NCI-H1092 (cell line): ENCODE measurements at places on chromosomes 5 and 9.

DNA sequence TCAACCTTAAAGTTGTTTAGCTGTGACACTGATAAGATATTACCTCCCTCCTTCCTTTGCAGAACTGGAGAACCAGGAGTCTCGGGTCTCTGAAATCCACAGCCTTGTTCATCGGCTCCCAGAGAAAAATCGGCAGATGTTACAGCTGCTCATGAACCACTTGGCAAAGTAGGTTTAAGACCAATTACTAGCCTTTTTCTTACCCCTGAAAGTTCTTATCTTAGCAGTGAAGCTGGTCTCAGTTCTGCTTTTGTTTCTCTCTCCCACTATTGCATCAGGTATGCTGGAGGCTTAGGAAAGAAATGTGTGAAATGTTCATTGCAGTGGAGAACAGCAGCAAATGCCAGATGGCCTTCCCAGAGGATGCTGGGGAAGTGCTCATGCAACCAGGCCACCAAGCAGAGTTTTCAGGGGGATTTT is 287.4 kb downstream of the ARHGAP26 start:
- DNase-seq: no peak

- no peak for DNase-seq
Measured at GRCh38 chr5:143882520-143882919, 70.6 kb downstream of the HMHB1 start.

GRCh38 chr5:179166886-179167841 is 107.0 kb downstream of the ZNF354C start:
- peak; percentile 4 for DNase-seq

GRCh38 chr9:77839459-77840140 is 191.5 kb upstream of the GNA14 start:
- DNase-seq: no peak

DNA sequence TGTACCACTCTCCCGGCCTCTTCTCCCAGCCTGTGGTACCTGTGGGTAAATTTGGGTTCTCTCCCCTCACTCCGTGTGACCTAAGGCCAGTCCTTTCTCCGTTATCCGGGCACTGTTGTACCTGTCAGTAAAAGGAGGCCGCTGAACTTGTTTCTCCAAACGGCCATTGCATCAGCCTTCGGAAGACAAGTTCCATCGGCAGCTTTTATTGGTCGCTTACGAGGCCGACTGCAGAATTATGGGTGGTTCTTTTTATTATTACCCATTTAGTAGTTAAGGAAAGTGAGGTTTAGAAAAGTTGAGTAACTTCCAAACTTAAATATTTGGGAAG is 558 bp downstream of the GRPEL2 start:
- no peak for DNase-seq

- DNase-seq: no peak
Measured at GRCh38 chr9:80592413-80592812, 1020.6 kb downstream of the TLE4 start.

- no peak for DNase-seq
Measured at GRCh38 chr5:67942421-67942820, 273.1 kb upstream of the PIK3R1 start.

DNA sequence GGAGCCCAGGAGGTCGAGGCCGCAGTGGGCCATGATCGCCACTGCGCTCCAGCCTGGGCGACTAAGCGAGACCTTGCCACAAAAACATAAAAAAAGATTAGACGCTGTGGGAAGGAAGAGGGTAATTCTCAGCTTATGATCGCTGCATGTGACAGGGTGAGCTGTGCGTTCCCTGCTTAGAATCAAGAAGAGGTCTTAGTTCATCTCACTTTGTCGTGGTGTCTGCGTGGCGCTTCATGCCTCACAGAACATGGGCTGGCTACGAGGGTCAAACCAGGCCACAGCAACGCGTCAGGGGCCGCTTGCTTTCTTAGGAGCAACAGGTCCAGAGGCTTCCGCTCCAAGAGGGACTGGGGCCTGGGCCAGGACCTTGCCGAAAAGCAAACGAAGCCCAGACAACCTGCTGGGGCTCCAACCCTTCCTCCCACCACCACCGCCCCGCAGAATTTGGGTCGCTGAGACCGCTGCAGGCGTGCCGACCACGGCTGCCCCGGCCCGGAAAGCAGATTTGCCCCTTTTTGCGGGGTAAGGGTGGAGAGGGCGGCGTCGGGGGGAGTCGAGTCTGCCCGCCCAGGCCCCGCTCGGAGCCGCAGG is 10.0 kb upstream of the GRIN1 start:
- DNase-seq: no peak

- no peak for DNase-seq
Measured at GRCh38 chr5:73759771-73760170, 133.8 kb downstream of the ARHGEF28 start.

- DNase-seq: no peak
Measured at GRCh38 chr9:93060746-93061259, 2.3 kb downstream of the SUSD3 start.

- no peak for DNase-seq
Measured at GRCh38 chr5:176355400-176356178, 6.0 kb downstream of the KIAA1191 start.

DNA sequence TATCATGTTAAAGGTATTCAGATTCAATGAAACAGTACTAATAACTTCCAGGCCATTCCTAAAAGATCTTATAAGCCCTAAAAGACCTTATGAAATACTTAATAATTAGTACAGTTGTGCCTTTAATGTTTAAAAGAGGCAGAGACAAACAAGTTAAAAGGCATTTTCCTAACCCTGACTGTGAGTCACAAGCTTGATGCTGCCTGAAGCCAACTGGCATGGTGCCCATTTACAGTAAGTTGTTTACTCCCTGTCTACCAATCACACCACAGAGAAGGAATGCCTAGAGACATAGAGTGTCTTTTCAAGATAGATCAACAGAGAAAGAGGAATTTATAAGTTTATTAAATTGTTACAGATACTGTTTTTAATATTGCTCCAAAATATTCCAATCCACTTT is 47.8 kb downstream of the NR3C1 start:
- no peak for DNase-seq

GRCh38 chr9:134940236-134941208 is 22.8 kb upstream of the FCN1 start:
- DNase-seq: no peak

GRCh38 chr5:73445665-73446630 is 2.6 kb downstream of the FOXD1 start:
- no peak for DNase-seq

GRCh38 chr5:77214151-77214550 is 3.7 kb downstream of the PDE8B start:
- no peak for DNase-seq

DNA sequence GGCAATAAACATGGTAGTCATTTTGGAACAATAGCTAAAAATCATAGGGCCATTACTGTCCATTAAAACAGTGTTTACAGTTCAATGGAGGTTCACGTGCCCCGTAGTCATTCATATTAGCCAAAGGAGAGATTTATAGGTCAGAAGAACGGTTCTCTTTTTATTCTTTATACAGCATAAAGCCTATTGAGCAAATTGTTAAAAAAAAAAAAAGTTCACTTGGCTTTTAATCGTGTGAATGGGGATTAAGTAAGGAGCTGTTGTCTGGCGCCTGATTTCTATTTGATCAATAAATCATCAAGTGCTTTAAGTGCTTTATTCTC is 69.1 kb upstream of the TBCA start:
- DNase-seq: no peak

- no peak for DNase-seq
Measured at GRCh38 chr9:131426545-131426944, 32.7 kb downstream of the PRRC2B start.

DNA sequence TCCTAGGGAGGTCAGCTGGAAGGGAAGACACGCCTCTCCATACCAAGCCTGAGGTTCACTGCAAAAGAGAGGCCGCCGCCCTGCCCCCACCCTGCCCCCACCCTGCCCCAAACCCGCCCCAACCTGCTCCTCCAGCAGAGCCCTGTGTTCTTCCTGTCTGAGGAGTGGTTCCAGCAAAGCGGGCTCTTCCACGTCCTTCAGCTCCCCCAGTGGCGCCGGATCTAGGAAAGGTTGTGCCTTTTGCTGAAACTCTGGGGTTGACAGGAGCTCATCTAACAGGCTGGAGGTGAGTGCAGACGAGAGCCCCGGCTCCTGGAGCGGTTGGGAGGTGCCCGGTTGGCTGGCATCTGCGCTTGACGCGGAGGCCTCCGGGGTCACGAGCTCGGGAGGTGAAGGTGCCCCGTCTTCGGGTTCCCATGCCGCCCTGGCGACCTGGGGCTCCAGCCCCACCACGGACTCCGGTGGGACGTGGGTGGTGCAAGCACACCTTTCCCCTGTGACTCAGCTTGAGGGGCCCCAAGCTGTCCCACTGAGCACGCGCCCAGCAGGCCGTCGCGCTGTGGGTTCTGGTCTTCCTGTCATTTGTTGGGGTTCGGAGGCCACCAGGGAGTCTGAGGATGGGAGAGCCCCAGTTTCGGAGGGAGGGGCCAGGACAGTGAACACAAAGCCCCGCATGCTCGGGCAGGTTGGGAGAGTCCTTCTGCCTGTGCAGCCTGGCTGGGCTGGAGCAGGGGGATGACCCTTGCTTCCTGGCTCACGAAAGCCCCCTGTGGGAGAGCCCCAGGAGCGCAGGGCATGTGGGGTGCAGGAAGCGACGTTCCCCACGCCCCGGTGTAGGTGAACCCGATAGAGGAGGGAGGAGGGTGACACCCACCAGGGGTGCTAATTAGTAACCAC is 1467.1 kb downstream of the FOXD4L5 start:
- no peak for DNase-seq

GRCh38 chr9:120919843-120920805 is 6.5 kb downstream of the TRAF1 start:
- no peak for DNase-seq

DNA sequence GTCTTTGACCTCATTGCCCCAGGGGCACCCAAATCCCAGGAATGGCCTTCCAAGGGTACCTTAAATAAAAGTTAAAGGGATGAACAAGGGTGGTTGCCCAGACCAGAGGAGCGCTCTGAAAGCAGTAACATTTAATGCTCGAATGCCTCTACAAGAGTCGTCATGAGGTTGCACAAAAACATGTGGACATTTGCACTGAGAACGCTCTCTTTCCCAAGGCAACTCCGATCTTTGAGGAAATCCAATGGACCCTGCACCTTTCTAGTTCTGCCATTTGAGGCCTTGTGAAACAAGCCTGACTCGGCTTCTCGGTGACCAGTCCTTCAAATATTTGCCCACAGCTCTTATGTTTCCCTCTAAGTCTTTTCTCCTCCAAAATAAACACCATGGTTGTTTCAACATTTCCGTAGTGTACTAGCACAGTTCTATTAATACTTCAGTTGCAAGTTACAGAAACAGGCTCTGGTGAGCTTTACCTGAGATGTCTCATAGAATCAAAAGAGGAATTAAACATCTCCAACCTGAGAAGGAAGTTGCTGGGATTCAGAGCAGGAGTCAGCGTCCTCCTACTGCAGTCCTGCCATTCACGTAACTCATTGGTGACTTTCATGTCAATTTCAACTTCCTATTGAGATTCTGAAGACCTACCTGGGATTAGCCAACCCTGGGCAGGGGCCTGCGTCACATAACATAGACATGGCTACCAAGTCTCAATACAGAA is 168.8 kb upstream of the RAI14 start:
- DNase-seq: no peak

GRCh38 chr5:6634306-6634705 is 1.1 kb downstream of the SRD5A1 start:
- DNase-seq: no peak

DNA sequence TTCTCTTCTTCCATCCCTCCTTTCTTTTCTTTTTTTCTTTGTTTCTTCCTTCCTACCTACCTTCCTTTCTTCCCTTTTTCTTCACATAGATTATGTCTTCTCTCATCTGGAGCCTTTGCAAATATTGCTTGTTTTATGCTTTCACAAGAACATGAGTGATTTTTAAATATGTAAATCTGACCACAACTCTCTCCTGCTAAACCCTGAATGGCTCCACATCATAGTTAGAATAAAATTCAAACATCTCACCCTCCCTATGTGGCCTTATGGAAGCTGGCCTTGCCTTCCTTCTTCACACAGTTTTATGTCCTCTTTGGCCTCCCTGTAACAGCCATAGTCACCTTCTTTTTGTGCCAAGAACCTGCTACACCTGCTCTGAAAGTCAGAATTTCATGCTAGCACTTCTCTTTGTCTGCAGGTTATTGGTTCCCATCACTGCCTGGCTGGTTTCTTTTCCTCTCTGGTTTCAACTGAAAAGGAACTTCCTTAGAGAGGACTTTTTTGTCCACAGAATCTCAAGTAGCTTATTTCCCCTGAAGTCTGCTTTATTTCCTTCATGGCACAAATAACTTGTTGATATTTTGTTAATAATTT is 114.3 kb upstream of the TNC start:
- DNase-seq: no peak

DNA sequence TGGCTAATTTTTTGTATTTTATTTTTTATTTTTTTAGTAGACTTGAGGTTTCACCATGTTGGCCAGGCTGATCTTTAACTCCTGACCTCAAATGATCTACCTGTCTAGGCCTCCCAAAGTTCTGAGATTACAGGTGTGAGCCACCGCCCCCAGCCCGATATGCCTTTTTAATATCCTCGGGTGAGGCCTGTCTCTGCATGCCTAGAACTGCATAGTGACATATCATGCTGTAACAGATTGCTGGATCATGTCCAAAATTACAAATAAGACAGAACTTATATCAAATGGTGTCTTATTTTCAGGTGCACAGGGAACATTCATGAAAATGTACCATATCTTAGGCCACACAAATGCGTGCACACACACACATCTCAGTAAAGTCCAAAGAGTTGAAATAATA is 39.1 kb upstream of the PJA2 start:
- DNase-seq: no peak

GRCh38 chr5:54243483-54244080 is 66.8 kb downstream of the ARL15 start:
- peak; percentile 7 for DNase-seq

GRCh38 chr5:97854871-97855762 is 672.1 kb upstream of the RIOK2 start:
- DNase-seq: no peak

DNA sequence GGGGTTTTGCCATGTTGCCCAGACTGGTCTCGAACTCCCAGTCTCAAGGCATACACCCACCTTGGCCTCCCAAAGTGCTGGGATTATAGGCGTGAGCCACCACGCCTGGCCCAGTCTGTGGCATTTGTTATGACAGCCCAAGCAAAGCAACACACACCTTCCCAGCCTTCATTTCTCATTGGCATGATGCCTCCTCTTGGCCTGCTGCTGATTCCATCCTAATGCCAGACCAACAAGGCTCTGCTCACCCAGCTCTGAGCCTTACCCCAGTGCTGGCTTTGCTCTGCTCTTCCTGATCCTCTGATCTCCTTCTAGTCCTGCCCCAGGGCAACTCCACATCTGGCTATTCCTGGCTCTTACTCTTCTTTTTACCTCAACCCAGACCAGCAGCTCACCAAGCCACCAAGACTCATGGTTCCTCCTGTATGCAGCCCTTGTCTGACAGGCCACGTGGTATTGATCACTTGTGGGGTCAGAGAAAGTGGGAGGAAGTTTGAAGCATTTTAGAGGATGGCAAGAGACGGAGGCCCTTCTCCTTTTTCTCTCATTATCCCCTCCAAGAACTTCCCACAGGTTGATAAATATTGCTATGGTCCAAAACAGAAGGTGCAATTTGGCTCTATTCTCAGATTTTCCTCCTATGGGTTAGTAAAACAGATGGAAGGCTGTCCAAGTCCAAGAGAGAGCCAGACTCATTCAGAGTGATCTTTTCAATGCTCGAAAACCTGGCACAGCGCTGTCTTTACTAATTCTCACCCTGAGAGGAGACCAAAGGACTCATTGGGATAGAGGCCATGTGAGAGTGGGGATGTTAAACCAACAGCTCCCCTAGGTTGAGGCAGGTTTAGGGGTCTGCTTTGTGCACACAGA is 958 bp downstream of the CD180 start:
- DNase-seq: no peak
